ENCODE measurements at places on chromosomes 5 and 9.
A peak's percentile ranks its signal among the peaks of the same experiment; 100 is the strongest.

DNA sequence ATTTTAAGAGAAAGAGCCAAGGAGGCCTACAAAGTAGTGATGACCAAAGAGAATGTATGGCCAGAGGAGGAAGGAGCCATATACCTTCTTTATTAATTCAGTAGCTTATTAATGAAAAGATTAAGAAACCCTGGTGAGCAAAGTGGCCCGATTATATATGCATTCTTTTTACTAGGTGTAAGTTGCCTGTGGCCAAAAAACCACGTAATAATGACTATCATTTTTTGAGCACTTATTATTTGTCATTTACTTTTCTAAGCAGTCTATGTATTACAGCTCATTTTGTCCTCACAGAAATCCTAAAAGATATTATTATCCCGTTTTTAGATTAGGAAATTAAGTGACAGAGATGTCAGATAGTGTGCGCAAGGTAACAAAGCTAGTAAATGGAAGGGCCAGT is 3.0 kb downstream of the CWC27 start:
- DNase-seq, result no peak

DNA sequence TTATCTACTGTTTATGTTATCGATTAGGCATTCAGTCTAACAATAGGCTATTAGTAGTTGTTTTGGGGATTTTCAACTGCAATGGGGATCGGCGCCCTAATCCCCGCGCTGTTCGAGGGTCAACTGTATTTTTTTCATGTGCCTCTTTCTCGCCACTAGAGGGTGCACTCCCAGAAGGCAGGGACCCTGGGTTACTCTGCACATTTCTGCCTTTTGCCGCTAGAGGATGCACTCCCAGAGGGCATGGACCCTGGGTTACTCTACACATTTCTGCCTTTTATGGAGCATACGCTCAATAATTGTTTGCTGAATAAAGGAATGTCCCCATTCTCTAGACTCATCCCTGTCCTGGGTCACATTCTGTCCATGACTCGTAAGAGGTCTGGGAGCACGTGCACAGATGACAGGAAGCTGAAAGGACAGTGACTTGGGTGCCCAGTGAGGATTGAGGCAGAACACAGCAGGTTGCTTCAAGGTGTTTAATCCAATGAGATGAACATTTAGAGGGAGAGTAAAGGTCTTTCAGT is 27.9 kb upstream of the RECK start:
- peak; percentile 85 for DNase-seq

- DNase-seq, result no peak
Observed at GRCh38 chr9:72923077-72923476, 29.8 kb downstream of the ALDH1A1 start.

GRCh38 chr5:86838083-86838482 is 220.3 kb downstream of the COX7C start:
- no peak for DNase-seq

- DNase-seq, result no peak
Observed at GRCh38 chr5:138754699-138755057, 1.5 kb downstream of the CTNNA1 start.

DNA sequence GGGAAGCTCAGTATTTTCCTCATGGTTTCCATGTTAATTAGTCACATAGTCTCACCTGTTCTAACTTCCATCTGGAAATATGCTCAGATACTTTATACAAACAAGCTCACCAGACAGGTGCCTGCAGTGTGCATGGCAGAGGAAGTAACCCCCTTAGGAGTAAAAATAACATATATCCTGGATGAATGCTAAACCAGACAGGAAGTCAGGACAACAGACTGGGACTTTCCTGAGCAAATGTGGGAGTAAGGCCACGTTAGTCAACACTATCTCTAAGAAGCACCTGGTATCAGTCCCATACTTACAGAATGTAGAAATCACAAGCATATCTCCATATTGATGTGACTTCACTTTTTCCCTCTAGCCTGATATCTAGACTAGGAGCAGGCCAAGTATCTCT is 128.4 kb downstream of the SEC61B start:
- DNase-seq, result no peak

DNA sequence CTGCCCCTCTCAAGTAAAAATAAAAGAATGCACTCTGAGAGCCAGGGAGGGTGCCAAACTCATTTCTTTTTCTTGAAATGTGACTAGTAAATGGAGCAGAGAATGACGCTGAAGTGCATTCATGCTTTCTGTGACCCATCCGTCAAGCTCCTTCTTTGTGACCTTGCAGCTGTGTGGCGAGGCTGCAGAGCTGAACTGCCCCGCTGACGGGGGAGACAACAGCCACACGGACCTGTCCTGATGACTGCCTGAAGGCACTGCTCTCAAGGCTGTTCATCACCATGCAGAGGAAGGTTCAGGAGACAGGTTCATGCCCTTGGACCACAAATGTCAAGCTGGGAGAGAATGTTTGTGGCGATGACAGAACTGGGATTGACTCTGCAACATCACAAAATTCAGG is 21.0 kb upstream of the RASGEF1C start:
- no peak for DNase-seq

DNA sequence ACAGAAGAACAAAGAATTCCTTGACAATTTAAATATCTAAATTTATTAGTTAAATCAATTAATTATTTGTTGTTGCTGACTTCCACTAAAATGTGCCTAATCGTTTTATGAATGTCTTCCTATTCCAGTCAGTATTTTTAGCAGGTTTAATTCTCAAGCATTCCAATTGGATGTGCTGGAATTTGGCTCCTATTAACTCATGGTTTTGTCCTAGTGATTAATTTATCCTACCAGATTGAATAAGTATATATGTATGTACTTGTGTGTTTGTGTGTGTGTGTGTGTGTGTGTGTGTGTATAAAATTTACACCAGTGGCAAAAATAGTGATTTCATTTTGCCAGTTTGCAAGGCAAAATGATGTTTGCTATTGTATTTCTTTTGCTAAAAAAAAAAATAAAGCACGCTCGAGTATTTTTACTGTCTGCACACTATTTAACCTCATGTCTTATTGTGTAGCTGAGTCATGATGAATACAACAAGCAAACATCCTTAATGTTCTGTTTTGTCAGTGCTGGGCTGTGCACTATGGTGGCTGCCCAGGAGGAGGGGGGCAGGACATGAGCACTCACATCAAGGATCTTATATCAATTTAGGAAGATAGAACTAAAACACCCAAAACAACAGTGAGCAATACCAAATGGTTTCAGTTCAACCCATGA is 375.5 kb downstream of the PDE4D start:
- peak; percentile 57 for DNase-seq

DNA sequence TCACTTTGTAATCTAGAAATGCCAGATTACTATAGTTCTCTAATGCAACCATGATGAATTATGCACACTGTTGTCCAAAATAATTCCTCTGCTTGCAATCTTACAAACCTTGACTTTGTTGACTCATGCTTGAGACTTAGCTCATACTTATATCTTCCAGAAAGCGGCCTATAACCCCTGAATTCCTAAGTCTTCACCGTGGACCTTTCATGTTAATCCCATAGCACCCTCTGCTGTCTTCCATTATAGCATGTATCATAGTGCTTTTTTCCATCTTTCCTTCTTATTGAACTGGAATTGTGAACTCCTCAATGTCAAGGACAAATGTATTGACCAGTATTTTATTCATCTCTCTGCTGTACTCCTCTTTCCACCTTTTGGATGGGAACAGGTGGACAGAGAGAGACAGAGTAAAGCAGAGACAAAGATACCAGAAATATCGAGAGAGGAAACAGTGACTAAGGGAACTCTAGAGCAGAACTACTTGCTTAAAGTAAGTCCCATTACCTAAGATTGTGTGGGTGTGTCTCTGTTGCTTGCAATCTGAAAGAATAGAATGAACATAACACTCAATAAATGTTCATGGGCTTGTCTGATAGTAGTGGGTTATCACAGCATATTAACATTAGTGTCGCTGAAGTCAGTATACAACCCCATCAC is 110.0 kb downstream of the LURAP1L start:
- DNase-seq, result peak; percentile 48

- no peak for DNase-seq
Observed at GRCh38 chr9:93222890-93223259, 38.9 kb downstream of the WNK2 start.

DNA sequence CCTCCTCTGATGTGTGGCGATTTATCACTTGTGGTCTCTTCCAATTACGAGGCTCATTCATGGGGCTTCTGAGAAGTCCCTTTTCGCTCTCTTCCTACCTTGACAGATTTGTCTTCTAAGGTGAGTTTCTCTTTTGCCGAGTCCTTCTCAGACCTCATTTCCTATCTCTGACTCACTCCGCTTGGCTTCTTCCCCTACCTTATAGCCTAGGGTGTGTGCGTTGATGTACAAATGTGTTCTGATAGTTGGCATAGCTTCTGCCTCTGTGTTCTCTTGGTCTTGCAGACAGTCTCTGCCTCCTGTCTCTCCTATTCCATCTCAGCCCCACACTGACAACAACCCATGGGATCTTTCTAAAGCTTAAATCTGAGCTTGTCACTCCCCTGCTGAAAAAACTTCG is 56.9 kb upstream of the SHB start:
- no peak for DNase-seq

All from AG08395 (cell line).